Activated gamma-delta T cell treated with Interleukin-2 at 50 U/mL for 16 hours (primary cell): ENCODE measurements at places on chromosomes 12 and 14.

- no peak for DNase-seq
These were observed 124.8 kb downstream of the GLT1D1 start for GRCh38 chr12:128978067-128978466.

DNA sequence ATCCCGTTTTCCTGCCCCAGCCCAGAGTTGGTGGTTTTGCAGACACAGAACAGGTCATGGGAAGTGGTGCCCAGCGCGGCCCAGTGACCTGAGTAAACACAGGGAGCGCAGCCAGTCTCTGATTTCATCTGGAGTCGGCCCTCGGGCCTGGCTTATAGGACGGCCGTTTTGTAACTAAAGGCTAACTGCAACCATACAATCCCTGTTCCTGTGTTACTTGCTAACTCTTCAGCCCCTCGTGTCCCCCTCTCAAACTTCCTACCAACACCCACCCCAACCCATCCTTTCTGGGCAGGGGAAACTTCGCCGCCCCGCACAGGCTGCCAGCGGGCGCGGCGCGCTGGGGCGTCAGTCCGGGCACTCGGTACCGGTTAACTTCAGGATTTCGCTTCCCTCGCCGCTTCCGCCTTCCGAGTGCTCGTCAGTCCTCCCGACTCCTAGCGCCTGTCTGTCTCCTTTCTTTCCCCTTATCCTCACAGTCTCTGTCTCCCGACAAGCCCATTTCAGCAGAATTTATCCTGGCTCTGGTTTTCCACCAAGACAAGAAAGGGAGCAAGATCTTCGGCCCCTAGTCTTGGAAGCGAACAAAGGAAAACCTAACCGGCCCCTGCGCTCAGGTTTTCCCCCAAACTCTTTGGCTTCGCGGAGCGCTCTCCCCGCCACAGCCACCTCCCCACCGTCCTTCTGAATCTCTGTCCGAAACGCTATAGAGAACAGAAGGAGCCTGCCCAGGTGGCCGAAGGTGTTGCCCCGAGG lies 2.0 kb downstream of the SIX1 start:
- DNase-seq = no peak

DNA sequence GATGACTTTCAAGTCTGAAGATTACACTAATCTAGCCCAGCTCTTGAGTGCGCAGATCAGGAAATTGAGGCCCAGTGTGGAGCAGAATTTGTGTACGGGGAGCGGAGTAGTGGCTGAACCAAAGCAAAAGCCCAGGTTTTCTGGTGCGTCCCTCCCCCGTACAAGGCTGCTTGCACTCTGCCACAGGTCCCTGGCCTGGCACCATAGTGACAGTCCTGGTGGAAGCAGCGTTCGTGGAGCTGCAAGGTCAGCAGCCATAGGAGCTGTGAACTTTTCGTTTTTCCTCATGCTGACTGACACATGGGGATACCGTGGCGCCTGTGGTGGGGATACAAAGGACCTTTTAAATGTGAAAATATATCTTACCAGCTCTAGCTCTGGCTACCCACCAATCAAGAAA lies 1.7 kb downstream of the EVL start:
- no peak for DNase-seq

GRCh38 chr12:105970885-105971284 lies 167.9 kb downstream of the NUAK1 start:
- DNase-seq = no peak

GRCh38 chr14:102525219-102525928 lies 15.8 kb upstream of the ANKRD9 start:
- DNase-seq = no peak

- no peak for DNase-seq
These were observed 1.7 kb downstream of the FGFR1OP2 start for GRCh38 chr12:26939953-26940352.

DNA sequence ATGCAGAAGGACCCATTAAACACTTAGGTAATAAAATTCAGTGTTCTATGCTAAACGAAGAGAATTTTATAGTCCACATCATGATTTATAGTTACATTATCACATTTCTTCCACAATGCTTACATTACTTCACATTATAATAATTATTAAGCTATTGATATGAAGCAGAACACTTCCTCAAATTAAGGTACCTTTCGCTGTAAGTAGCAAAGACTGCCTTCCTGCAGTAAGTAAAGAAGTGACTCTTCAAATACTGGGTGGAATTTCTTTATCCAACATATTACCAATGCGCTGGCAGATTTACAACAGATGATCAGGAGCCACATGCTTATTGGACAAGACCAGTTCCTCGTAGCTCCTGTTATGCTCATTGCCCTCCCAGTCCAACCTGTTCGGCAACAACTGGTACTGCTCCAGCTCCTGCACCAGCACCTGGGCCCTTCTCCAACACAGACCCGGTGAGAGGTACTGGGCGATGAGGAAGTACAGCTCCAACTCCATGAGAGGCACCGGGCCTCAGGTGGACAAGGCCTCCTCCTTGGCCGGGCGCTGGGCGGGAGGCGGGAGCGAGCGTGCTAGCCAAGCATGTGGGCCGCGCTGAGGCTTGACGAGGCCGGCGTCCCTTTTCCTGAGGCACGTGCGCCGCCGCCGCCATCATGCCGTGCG lies 210.7 kb upstream of the ATP2B1 start:
- DNase-seq = no peak

DNA sequence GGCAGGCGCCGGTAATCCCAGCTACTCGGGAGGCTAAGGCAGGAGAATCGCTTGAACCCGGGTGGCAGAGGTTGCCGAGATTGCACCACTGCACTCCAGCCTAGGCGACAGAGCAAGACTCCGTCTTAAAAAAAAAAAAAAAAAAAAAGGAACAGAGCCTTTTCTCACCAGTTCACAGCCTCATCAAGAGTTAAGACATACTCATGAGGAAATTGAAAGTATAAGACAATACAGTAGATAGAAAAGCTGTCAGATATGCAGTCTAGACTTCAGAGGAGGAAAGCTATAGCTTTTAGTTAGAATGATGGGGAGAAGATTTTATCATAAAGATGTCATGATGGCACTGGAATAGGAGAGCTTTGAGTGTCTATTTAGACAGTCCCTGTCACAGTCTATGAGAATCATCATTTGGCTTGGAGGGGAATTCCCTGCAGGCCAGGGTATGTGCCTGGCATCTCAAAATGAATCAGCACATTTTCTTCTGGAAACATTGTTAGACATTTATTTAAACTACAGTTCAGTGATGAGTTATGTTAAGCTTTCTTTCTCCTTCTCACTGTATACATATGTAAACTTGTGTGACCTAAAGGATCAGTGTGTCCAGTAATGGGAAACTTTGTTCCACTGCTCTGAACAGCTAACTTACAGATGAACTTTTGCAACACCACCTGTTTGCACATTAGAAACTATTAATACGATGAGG lies 2.9 kb upstream of the RAB35 start:
- no peak for DNase-seq

DNA sequence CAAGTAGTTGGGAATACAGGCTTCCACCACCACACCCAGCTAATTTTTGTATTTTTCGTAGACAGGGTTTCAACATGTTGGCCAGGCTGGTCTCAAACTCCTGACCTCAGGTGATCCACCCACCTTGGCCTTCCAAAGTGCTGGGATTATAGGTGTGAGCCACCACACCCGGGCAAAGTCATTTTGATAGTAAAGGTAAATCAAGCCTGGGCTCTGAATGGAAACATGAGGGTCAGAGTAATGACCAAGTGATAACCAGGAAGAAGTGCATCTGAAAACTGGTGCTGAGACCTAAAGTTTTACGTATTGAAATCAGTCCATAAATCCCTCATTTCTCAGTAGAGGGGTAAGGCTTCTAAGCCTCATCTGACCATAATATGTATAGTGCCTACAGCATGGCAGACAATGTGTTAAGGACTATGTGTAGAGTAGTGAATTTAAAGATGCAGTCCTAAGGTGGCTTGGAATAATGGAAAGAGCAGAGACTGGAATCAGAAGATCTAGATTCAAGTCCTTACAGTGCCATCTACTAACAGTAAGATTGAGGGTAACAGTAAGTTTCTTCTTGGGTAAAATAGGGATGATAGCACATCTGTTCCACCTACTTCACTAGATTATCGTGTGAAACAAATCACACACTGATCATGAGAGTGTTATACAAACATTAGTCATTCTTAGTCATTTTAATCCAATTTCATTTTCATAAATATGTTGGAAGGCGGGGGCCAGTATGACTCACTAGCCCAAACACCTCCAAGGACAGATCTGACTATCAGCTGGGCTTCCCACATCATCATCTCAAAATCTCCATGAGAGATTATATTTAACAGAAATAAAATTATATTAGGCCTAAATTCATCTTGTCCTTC lies 11.2 kb downstream of the MAP4K5 start:
- DNase-seq = peak; percentile 6

DNA sequence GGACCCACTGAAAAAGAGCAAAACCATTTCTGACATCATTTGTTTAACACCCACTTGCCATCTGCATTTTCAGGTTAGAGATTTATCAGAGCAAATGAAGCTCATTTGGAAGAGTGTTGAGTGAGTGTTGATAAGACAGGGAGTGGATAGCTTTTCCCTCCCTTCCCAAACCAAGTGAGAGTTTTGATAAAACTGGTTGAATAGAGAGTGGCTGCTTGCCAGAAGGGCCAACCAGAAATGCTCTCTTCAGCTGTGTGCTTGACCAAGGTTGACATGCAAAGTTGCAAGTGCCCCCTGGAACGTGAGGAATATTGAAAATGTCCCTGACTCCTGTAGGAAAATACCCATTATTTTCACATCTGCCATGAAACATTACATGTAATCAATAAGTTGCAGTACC lies 1487.0 kb upstream of the FLRT2 start:
- DNase-seq = no peak

DNA sequence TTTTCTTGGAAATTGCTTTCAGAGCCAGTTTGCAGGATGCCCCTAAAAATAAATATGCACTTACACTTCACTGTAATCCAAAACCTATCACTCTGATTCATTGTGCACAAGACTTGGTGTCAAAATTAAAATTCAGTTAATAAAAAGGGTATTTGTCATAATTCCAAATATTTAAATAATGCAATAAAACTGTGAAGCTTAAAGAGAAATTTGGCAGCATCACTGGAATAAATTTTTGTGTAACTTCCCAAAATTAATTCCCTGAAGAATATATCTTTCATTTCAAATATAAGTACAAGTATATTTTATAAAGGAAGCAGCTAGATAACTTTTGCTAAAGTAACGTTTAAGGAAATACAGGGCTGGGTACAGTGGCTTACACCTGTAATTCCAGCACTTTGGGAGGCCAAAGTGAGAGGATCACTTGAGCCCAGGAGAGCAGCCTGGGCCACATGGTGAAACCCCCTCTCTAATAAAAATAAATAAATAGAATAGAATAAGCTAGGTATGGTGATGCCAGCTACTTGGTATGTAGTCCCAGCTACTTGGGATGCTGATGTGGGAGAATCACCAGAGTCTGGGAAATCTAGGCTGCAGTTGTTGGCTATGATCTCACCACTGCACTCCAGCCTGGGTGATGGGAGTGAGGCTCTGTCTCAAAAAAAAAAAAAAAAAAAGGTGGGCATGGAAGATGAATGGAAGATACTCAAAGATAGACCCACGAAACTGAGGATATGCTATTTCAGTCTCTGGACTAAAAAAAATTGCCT lies 233.8 kb downstream of the FBXL14 start:
- DNase-seq = no peak

GRCh38 chr12:25592725-25593495 lies 39.8 kb upstream of the LMNTD1 start:
- DNase-seq = no peak

DNA sequence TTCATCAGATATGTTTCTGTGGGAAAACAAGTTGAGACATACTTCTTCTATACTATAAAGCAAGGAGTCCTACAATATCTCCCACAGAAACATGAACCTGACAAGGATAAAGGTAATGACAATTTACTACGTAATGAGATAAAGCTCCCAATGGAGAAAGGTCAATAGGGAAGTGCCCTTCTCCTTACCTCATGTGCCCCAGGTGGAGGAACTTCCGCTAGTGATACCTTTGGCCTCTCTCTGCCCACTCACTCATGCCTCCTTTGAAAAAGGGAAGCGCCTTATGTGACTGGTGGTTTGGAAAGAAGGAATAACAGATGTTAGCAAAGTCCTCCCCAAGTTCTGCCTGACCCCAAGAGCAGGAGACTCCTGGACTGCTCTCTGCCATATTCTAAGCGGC lies 305.3 kb downstream of the ITPR2 start:
- DNase-seq = no peak

DNA sequence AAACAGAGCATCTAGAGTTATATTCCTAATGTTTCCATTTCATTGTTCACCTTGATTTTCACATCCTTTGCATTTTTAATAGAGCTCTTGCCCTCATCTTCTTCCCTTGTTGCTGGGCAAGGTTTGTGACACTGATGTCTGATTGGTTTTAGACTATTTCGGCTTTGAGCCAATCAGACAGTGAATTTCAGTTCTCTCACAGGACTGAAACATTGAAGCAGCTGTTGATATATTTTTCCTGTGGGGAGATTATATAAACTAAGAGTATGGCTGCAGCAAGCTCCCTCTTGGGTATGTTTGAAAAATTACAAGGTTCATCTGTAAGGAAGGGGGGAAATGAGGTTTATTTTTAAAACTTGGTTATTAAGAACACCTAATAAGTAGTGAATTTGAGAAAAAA lies 51.2 kb downstream of the ATF7IP start:
- no peak for DNase-seq

DNA sequence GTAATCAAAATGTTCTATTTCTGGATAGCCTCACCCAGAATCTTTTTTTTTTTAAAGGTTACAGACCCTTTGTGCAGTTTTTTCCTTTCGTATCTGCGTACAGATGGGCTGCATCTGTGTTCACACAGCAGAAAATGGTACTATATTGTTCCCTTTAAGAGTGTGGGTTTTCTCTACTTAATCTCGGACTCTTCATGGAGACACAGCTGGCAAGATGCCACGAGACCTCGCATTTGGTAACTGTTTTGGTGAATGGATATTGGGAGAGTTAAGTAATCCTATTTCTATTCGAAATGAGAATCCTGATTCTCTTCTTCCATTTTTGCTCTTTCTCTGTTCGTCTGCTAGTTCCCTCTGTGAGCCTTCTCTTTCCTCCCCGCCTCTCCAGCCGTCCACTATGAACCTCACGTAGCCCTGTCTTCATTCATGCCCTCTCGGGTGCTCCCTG lies 85.7 kb downstream of the SAMD4A start:
- no peak for DNase-seq

- DNase-seq = no peak
These were observed 2.0 kb downstream of the SERPINA4 start for GRCh38 chr14:94562941-94563883.

DNA sequence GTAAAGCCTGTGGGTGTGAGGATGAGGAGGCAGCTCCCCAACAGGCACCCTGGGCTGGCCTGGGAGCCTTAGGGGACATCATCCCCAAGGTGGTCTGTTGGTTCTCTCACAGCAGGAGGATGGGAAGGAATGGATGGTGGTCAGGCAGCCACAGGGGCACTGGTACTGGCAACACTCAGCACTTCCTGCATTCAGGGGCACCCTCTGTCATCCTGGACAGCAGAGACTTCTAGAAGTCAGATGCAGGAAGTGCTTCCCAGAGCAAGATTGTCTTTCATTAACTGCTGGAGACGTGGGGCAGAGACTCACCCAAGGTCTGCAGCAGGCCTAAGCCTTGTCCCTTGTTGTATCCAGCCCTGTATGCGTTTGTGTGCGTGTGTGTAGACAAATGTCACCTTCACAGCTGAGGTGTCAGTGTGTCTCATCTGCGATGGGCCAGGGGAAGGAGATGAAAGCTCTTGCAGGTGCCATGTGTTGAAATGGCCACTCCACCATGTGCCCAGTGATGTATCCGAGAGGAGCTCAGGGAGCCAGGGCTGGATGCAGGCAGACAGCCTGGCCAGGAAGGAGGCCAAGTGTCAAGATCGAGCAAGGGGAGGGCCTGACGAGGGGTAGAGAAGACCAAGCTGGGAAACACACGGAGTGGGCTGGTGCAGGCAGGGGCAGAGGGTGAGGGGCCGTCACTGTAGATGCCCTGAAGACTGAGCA lies 85.1 kb downstream of the PITPNM2 start:
- DNase-seq = no peak
